NCI-H2107 (cell line): ENCODE measurements at places on chromosomes 11 and 22.

DNA sequence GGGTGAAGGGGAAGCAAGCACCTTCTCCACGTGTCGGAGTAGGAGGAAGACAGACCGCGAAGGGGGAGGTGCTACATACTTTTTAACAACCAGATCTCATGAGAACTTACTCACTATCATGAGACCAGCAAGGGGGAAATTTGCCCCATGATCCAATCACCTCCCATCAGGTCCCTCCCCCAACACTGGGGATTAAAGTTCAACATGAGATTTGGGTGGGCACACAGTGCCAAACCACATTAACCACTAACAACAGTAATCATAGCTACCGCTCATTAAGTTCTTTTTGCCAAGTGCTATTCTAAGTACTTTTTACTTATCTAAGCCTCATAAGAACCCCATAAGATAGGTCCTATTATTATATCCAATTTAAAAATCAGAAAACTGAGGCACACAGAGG, 450.5 kb upstream of the DDI1 start:
- no peak for DNase-seq

DNA sequence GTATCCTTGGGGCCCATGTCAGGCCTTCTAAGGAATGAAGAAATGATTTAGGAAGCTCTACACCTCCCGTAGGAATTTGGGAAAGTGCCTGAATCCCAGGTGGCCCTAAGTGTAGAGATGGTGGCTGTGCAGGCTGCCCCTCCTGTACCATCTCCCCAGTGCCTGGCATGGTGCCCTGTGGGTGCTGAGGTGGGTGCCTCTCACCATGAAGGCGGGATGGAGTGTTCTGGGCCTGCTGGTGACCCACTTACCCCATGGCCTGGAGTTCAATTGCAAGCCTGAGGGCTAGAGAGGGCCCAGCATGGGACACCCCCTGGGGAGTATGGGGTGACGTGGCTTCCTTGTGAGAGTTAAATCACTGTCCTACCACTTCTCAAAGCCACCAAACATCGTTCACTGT, 19.8 kb downstream of the SAMM50 start:
- no peak for DNase-seq

DNA sequence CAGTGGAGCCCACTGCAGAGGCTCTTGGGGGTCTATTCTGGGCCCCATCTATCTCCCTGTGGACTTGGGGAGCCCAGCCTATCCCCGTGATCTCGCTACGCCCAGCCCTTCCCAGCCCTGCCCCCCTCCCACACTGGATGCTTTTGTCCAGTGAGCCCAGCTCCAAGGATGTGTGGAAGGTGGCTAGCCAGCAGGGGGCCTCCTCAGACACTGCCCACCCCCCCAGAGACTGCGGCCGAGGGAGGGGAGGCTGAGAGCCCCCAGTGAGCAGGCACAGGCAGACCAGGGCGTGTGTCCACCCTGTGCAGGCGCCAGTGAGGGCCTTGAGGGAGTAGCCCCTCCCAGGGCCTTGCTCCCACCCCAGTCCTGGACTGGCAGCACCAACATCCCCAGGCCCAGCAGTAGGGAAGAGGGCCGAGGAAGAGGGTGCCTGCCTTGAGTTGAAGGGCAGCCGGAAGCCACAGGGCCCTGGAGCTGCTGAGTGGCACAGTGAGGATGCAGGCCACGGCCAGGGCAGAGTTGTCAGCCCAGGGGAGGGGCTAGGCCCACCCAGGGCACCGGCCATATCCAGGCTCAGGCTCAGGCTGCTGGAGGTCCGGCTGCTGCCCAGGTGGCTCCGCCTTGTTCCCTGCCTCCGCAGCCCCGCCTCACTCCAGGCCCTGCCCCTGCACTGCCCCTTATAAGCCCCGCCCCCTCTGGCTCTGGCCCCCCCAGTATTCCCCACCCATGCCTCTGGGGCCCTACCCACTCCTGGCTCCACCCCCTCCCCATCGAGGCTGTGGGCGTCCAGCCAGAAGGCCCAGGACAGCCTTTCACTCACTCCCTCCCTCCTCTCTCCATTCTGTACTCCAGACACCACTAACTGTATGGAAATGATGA, 28.0 kb downstream of the MOB2 start:
- peak; percentile 76 for DNase-seq

DNA sequence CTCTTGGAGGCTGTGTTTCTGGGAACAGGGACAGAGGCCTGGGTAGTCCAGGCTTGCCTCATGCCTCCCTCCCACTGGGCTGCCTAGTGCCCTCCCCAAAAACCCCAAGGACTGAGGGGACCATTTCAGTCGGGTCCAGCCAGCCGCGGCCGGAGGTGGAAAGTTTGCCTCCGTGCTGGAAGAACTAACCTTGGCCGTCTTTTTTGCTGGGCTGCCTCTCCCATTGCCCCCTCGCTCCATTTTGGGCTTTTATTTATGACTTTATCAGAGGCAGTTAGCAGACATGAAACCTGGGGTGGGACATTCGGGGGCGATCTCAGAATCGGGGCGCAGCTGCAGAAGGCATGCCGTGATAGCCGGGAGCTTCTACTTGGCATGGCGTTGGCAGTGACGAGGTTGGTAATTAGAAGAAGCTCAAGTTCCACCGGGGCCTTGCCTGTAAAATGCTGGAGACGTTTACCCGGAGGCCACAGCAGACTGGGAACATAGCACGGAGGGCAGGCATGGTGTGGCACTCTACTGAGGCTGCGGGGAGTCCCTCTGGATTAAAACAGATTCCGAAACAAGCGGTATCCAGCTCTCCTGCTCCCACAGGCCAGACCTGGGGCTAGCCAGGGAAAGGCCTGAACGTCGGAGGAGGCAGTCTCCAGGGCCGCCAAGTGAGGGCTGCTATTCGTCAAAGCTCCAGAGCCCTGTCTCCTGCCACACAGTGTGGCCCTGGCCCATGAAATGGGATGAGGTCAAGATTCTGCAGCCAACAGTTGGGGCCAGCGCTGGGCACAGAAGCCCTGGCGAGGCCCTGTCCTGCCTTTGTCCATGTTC, 76.4 kb upstream of the PPARA start:
- DNase-seq: no peak

DNA sequence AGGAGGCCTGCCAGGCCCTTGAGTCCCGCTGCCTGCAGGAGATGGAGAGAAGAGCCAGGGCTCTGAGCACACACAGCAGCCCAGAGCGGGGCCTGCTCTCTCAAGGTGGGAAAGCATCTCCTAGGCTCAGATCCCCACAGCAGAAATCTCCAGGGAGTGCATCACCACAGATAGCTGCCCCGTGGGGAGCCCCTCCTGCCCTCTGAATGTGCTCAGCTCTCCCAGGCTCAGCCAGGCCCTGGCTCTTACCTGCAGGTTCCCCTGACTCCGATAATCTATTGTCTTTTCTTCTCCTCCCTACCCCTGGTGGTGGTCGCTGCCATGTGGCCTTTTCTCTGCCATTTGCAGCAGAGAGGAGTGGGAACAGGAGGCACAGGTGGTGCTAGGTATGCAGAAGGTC, 49.9 kb downstream of the BTG4 start:
- no peak for DNase-seq

DNA sequence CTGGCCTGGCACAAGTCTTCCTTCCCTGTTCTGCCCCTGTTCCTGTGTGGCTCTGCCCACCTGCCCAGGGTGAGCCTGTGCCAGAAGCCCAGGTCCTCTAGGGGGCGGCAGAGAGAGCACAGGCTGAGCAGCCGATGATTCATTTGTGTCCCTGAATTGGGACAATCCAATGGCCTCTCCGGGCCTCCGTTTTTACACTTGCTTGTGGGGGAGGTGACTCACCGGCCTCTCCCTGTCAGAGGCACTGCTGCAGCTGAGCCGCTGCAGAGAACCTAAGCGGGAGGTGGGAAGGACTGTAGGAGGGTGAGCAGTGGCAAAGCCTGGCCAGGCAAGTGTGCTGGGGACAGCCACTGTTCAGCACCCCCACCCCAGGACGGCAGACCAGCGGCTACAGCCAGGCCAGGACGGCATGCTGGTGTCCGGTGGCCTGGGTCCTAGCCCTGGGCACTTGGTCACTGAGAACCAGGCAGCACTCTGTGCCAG, 65.2 kb upstream of the LMO1 start:
- peak; percentile 58 for DNase-seq

GRCh38 chr11:62572431-62572830, 1.3 kb downstream of the EEF1G start:
- no peak for DNase-seq

GRCh38 chr11:118198370-118198769, 21.9 kb upstream of the SCN2B start:
- DNase-seq: peak; percentile 8

- no peak for DNase-seq
These were observed 140.2 kb upstream of the SESN3 start for GRCh38 chr11:95371153-95371552.

- no peak for DNase-seq
These were observed 94.3 kb downstream of the SOX6 start for GRCh38 chr11:16261836-16262644.

GRCh38 chr22:41361716-41362310, 19.9 kb upstream of the TEF start:
- DNase-seq: no peak

DNA sequence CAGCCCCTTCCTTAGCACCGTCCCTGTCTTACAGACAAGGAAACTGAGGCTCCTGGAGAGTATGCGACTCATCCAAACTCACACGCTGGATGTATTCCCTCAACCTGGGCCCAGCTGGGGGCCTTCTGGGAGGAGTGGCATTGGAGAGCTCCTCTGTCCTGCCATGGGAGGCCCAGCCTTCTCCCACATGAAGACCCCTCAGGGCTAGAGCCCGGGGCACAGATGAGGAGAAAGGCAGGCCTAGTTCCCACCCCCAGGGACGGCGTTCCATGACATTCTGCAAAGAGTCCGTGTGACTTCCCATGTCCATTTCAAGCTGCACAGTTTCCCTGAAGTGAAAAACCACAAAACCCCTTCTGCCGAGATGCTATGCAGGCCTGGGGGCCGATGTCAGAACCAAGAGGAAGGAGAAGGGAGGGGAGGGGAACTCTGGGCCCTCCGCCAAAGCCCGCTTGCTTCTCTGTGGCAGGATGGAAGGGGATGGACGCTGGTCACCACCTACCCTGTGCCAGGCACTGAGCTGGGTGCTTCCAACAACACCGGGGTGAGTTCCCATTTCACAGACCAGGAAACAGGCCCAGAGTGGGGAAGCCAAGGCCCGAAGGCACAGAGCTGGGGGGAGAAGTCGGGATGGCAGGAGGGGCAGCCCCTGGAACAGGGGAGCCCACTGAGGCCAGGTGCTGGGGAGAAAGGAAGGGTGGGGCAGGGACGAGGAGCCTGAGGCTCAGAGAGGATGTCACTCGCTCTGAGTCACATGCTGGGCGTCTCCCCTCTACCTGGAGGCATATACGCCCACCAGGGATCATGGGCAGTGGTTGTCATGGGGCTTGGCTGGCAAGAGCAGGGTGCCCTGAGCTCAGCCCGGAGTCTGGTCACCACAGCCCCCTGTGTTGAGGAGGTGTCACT, 15.7 kb downstream of the RAC2 start:
- no peak for DNase-seq

- no peak for DNase-seq
These were observed 1.3 kb downstream of the STX3 start for GRCh38 chr11:59756558-59756840.

DNA sequence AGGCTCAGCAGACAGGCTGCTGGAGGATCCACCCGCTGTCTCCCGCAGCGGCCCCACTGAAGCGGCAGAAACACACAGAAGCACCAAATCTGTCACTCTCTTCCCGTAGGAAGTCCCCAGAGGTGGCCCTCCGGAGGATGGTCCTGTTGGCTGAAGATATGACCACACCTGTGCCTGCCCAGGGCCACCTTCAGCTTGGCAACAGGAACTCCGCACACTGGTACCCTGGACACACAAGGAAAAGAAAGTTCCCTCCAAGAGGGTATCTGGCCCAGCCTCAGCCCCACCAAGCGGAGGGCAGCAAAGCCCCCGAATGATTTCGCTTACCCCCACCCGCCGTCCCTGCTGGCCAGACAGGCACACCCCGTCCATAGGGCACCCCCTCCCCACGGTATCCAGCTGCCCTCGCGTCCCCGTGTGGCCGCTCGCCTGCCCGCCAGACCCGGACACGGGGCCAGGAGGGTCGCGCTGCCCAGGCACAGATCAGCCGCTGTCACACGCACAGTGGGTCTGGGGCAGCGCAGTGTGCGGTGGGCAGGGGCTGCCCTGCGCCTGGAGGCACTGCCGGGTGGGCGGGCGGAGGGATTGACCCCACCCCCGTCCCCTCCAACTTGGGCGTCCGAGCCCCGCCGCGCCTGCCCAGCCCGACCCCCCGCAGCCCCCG, 7.0 kb downstream of the RASSF7 start:
- no peak for DNase-seq

DNA sequence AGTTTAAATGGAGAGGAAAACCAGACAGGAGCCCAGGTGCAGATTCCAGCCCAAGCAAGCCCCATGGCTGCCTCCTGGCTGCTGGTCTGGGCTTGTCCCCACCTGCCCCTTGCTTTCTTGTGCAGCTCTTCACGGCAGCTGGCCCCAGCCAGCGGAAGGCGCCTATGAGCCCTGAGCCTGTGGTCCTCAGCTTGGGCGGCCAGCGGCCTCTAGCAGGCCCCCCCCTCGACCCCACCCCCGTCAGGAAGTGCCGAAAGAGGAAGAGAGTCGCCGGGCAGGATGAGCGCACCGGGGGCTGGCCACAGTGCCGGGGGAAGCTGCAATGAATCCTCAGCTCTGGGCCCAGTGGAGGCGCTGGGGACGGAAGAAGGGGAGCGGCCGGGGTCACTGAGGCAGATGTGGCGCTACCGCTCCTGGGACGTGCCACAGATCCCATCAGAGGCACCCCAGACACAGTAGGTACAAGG, 2.1 kb upstream of the DGKZ start:
- DNase-seq: no peak

GRCh38 chr11:115939104-115939730, 435.0 kb upstream of the CADM1 start:
- no peak for DNase-seq

DNA sequence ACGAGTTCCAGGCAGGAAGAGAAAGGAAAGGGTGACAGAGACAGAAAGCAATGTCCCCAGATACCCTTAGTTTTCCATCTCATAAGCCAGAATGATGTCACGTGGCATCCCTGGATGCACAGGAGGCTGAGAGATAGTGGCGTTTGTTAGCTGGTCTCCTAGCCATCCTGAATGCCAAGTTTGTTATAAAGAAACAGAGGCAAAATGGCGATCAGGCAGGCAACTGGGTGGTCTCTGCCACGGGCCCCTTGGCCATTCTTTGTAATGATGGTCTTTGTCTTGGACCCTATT, 5.3 kb downstream of the SMIM38 start:
- DNase-seq: no peak

- DNase-seq: peak; percentile 39
These were observed 230.8 kb downstream of the CTTN start for GRCh38 chr11:70628855-70629844.
